ENCODE measurements at places on chromosomes 12 and 14.
A peak's percentile ranks its signal among the peaks of the same experiment; 100 is the strongest.

GRCh38 chr14:77023001-77023996 lies 5.2 kb downstream of the IRF2BPL start:
- no peak for DNase-seq

DNA sequence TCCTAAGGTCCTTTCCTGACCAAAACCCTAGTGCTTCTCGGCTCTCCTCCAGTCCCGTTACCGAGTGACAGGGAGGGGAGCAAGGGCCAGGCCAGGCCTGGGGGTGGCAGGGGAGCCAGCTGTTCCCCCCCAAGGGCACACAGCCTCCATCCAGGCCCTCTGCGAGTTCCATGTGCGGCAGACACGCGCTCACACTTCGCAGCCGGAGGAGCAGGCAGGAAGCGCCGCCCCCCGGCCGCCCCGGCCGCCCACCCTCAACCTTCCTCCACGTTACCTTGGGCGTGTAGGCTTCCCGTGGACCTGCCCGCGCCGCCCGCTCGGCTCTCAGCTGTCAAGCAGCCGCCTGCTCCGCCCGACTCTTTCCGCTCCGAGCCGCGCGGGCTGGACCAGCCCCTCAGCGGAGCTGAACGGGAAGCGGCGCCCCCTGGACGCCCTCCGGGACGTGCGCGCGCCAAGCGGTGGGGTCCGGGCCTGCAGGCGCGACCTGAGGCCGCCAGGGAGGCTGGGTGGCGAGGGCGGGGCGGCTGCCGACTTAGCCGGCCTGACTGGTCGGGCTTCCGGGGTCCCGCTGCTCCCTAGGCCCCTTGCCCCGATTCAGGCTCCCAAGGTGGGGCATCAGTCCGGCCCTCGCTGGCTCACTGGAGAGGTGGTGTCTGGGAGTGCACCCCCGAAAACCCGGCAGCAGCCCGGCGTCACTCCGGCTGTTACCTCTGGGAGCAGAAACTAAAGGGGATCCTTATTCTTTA lies at the start of gene CRACR2A:
CRACR2A (minus strand) TSS at position 369 of the 746 bp plus-strand sequence. CDS start 56,110 bp downstream, outside the sequence.
- DNase-seq = no peak

DNA sequence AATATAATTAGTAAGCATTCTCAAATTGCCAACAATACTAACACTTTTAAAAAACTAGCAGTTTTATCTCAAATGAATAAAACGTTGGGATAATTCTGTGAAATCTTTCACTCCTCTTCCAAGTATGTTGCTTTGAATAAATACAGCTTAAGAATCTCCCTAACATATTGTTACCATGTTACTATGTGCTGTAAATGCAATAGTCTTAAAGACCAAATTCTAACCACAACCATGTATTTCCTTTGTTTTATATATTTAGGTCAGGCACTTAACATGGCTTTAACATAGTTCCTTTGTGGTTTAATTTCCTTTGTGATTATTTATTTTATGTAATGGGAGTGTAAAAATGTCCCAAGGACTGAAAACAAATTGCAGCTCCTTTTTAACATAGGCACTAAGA lies 33.9 kb upstream of the CCDC91 start:
- no peak for DNase-seq

- no peak for DNase-seq
Observed at GRCh38 chr12:4603421-4603820, 41.4 kb downstream of the DYRK4 start.

GRCh38 chr14:60344751-60345150 lies 95.7 kb downstream of the PPM1A start:
- DNase-seq = no peak

DNA sequence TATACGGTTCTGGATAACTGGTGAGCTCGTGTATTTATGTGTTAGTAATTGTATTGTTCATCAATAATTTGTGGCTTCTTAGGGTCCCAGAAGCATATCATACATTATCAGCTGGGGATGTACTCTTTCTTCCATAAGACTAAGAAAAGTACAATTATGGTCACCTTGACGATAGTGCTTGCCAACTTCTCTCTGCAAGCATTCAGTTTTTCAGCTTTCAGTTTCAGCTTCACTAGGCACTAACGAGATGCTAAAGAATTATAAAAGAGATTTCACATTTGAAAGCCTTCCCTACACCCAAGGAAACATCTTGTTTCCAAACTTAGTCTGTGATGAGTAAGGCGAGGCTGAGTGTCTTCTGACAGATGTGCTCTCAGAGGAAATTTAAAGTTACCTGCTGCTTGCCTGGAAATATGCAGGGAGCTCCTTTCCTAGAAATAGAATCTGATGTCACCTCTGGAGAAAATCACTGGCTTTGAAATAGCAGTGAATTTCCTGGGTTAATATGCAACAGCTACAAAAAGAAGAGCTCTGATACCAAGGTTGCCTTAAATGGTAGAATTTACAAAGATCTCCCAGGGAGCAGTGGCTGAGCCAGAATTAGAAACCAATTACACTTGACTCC lies 1419.9 kb upstream of the TMEM132C start:
- no peak for DNase-seq

- no peak for DNase-seq
Observed at GRCh38 chr14:23362200-23362599, 2.8 kb downstream of the EFS start.

- no peak for DNase-seq
Observed at GRCh38 chr14:39229222-39229543, 4.5 kb upstream of the MIA2 start.

DNA sequence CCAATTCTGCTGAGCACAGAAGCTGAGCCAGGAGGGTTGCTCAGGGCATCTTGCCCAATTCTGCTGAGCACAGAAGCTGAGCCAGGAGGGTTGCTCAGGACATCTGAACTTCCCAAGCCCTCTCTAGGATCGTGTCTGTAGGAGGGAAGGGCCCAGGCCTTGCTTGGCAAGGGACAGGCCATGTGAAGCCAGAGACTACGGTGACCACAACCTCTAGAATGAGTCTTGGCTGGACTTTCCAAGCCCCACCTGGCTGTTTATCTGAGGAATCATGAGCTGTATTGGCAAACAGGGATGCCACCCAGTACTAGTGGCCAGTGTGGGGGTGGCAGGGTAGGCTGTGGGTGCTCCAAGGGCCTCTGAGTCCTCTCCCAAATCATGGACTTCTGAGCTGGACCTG lies 7.7 kb upstream of the SERPINA6 start:
- no peak for DNase-seq

- DNase-seq = no peak
Observed at GRCh38 chr14:95262511-95262891, 57.2 kb downstream of the CLMN start.

- DNase-seq = peak; percentile 44
Observed at GRCh38 chr12:11576104-11576503, 73.4 kb upstream of the ETV6 start.

GRCh38 chr12:131009595-131010395 lies 56.1 kb downstream of the ADGRD1 start:
- no peak for DNase-seq

- no peak for DNase-seq
Observed at GRCh38 chr14:66998013-66998412, 191.2 kb upstream of the GARIN2 start.

DNA sequence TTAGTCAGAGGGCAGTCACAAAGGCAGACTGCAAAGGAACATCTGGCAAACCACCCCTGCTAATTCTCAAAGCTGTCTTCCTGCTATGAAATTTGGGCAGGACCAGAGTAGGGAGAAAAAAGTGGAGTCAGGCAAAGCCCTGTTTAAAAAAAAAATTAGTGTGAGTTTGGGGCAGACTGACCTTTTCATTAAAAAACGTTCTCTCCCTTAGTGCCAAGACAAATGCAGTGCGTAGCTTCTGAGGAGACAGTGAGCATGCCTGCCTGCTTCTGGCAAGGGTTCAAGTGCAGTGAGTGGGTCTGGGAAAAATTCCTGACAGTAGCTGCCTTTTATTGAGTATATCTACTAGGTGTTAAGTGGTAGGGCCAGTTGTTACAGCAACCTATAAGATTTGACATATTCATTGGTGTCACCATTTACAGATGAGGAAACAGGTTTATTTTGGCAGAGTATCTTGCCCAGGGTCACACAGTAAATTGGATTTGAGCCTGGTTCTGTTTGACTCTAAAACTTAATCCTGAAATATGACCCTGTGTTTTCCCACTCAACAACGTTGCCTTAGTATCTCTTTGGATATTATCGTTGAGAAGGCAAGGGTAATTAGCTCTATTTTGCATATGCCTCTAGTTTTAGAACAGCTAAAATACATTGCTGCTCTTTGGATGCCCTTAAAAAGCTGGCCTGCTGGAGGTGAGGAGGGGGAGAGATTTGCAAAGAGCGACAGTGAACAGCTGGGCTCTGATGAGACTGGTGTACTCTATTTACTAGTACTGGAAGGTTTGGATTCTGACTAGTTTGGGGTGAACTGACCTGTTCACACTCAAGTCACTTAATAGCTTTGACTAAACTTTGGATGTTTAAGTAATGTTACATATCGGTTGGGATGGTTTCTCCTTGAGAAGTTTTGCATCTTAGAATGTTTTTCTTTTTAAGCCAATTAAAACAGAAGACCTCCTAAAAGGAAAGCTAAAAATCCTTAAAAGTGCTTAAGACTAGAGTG lies 72.8 kb downstream of the PAPOLA start:
- peak; percentile 19 for DNase-seq

DNA sequence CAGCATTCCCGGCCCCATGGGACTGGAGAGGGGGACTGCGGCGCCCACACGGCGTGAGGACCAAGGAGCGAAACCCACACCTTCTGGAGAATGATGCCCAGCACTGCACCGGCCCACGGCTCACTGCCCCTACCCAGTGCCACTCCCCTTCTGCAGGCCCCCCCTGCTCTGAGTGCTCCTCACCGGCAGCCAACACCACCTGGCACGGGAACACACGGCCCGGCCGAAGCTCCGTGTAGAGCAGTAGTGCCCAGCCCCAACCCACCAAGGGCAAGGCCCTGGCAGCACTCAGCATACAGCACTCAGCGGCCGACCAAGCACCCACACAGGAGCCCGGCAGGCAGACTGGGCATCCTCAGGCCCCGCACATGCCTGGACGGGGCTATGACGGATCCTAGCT lies 13.4 kb downstream of the BTBD6 start:
- no peak for DNase-seq

GRCh38 chr14:67167420-67168109 lies 21.7 kb upstream of the GARIN2 start:
- DNase-seq = no peak

- DNase-seq = no peak
Observed at GRCh38 chr12:45473636-45474035, 255.9 kb upstream of the ARID2 start.

GRCh38 chr14:97212399-97212798 lies 415.2 kb downstream of the VRK1 start:
- DNase-seq = no peak

DNA sequence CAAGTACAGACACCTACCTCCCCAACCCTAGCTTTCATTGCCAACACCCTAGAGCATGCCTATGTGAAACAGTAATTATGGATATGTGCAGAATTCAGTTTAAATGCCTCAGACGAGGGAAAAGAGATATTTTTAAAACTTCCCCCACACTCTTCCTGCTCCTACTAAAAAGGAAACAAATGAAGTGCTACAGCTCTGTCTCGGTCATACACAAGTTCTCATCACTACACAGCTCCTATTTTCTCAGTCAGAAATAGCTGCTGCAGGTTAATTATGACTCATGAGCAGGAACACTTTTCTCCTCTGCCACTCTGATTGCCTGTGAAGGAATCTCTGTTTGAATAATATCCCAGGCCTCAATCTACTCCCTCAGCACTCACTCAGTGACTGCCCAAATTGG lies 703.6 kb upstream of the FLRT2 start:
- no peak for DNase-seq

DNA sequence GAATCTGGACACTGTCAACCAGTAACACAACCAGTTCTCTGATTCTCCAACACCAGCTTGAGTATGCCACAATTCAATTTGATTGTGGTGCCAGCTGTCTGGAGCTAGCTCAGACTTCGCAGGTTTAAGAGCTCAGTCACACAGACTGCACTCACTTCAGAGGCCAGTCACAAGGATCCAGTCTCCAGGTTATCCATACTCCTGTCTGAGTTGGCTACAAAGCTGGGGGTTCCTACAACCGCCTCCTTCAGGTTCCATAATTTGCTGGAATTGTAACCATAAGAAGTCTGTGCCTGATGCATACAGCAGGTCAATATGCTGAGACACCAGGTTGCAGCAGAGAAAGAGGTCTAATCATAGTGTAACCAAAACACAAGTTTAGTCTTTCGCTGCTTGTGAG lies 70.5 kb upstream of the CPSF6 start:
- DNase-seq = no peak

DNA sequence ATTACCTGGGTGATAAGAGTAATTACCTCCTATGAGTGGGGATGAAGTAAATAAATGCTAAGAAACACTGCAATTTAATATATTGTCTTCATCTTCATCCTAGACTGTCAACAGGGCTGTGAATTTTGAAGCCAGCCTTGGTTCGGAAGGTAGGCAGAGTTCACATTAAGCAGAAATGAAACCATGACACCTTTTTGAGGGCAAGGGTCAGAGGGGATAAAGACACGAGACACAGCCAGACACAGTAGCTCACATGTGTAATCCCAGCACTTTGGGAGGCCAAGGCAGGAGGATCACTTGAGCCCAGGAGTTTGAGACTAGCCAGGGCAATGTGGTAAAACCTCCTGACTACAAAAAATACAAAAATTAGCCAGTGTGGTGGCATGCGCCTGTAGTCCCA lies 224.7 kb downstream of the MON2 start:
- no peak for DNase-seq

DNA sequence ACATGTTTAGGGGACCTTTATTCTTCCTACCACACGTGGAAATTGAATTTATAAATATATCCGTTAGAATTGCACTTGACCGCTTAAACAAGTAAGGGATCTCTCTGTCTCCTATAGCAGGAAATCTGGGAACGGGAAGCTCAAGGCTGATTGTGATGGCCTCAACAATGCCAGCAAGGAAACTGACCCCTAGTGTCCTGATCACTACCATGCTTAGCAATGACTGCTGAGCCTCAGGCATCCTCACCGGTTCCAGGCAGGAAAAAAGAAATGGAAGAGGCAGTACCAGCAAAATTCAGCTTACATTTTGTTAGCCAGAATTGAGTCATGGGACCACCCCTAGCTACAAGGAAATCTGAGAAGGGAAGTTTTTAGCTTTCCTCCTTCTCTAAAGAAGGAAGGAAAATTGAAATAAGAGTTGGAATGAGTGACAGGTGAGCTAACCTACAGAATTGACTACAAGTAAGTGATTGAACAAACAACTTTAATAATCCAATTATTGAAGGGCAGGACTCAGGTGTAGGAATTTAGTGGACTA lies 43.9 kb upstream of the AMN1 start:
- DNase-seq = no peak

- no peak for DNase-seq
Observed at GRCh38 chr12:10305411-10305810, 2.3 kb upstream of the KLRD1 start.

DNA sequence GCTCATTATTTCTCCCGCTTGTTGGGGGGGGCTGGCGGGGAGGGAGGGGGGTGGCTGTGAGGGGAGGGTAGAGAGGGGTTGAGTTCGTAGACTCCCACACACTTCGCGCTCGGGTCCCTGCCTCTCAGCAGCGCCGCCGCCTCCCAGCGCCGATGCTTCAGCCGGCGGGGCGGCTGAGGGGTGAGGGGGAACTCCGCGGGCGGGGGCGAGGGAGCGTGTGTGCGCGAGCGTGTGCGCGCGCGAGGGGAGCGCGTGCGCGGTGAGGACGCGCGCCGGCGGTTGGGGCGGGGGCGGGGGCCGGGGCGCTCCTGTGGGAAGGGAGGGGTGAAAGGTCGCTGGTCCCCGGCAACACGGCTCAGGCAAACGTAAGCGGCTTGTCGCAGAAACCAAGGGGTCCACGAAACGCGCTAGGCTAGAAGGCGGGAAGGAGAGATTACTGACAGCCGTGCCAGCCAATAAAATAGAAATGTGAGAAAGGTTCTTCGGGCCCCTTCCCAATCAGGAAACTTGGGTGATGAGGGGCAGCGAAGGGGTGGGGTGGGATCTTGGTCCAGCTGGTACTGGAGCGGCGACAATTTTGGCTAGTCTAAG lies 343 bp upstream of the NOVA1 start:
- DNase-seq = peak; percentile 47
